Stimulated activated CD4-positive, alpha-beta T cell treated with anti-CD3 and anti-CD28 coated beads, Interleukin-1b, Interleukin-23, amount 100 ng/mL, for 24 hours (primary cell): ENCODE measurements at places on chromosomes 6 and 20.

DNA sequence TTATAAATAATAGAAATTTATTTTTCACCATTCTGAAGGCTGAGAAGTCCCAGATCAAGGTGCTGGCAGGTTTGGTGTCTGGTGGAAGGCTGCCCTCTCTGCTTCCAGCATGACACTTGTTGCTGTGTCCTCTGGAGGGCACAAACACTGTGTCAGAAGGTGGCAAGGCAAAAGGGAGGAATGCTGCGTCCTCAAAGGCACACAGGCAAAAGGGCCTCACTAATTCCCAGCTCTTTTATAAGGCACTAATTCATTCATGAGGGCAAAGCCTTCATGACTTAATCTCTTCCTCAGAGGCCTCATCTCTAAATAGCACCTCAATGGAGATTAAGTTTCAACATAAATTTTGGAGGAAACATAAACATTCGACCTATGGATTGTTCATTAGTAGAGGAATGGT, 209.5 kb upstream of the SMLR1 start:
- no peak for DNase-seq

DNA sequence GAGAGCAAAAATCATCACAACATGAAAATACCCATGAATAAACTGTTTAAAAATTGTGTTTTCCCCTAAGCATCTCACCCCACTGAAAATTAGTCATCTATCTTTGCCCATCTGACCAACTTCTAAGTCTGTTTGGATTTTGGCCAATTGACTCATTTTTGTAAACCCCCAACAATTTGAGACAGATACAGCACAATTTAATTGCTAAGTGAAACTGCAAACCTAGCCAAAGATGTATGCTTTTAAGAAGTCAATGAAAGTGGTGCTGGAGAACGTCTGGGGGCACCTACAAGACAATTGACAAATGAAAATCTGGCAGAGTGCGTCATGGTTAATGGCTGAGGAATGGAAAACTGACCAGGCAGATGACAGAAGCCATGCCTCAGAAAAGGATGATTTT, 30.9 kb upstream of the SLC24A3 start:
- no peak for DNase-seq

DNA sequence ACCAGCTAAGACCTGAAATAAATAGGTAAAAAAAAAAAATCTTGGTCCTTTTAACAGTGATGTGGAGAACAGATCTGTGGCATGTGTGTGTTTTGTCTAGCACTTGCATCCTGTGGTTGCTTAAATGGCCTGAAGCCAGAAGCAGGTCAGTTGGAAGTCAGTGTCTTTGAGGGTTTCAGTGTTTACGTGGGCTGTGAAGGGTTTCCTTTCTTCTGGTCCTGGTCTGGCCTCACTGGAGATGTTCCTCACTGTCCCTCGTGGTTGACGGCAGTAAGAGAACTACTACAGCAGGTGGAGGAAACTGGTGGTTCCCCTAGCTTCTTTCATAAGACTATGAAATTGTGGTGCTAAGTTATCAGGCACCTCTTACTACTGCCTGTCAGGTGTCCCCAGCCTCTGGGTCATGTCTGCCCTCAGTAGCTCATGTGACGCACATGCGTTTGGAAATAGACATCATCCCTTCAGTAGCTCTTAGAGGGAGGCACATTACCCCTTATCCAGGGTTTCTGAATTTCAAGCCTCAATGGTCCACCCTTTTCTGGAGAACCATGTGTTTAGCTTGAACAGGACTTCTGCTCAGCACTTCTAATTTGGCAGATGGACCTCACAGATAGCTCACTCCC, 59.4 kb upstream of the SCP2D1 start:
- no peak for DNase-seq

DNA sequence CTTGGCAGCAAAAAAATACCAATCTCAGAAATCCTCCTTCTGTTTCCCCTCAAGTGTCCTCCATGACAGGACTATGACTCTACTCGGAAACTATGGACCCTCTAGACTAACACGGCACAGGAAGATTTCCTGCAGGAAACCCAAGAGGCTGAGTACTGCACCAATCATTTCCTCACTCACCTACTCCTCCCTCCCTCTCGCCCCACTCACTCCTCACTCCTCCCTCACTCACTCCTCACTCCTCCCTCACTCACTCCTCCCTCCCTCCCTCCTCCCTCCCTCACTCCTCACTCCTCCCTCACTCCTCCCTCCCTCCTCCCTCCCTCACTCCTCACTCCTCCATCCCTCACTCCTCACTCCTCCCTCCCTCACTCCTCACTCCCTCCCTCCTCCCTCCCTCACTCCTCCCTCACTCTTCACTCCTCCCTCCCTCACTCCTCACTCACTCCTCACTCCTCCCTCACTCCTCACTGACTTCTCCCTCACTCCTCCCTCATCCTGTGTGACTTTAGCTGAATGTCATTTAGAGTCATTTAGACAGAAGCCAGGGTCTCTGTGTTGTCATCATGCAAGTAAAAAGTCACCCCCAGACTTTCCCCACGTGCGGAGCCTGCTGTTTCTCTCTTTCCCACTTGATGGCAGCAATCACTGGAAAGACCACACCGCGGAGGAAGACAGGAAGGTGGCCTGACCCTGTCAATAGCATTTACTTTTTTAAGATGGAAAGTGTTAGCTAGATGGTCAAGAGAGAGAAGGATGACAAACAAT, 226.8 kb upstream of the PDE10A start:
- no peak for DNase-seq

GRCh38 chr6:5995949-5996713, 10.6 kb downstream of the NRN1 start:
- DNase-seq: no peak

GRCh38 chr6:138545621-138545980, 46.3 kb upstream of the NHSL1 start:
- DNase-seq: no peak

- no peak for DNase-seq
Observed at GRCh38 chr6:28712982-28713381, 187.3 kb downstream of the GPX5 start.

DNA sequence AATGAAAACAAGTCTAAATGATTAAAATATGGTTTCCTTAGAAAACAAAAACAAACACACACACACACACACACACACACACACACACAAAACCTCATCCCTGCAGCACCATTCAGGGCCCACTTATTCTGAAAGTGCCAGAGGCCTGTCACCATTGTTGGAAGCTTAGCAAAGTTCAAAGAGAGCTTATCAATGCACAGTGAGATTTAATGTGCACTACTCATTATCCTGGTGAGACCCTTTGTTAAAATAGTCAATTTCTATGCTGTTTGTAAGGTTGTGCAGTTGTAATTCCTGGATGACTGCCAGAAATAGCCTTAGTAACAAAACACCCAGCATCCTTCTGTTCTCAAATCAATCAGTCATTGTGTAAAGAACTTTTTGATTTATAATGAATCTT, 482.9 kb downstream of the GRIK2 start:
- DNase-seq: no peak

GRCh38 chr20:17621229-17621968, 51.5 kb downstream of the DSTN start:
- DNase-seq: no peak

GRCh38 chr6:90915224-90915915, 328.5 kb upstream of the MAP3K7 start:
- DNase-seq: no peak

DNA sequence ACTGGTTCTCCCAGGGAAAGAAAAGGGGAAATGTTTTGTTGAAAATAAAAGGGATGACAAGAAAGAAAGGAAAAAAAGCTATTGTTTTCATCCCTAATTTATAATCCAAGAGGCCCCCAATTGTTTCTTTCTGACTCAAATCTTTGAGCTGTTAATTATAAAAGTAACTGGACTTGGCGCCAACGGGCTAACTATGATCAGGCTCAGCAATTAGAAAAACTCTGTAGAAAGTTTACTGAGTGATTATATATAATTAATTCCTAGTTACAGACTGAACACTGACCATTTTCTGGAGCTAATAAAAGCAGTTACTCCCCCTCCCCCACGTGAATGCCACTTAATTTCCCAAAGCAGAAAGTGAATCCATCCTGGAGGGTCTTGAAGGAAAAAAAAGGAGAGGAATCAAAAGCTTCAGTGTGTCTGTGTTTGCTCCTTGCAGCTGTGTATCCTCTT, 3.2 kb downstream of the ZMYND8 start:
- no peak for DNase-seq

DNA sequence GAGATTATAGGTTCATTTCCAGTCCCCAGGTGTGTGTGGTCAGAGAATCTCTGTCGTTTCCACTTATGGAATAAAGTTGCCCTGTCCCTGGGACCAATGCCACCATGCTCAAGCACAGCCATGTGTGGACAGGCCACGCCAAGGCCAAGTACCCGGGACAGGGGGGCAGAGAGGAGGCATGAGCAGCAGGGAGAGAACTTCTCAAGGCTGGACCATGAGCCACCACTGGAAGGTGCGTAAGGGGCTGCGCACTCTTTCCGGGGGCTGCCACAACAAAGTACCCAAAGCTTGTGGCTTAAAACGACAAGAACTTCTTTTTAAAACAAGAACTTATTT, 209.2 kb upstream of the KCNQ5 start:
- DNase-seq: no peak

DNA sequence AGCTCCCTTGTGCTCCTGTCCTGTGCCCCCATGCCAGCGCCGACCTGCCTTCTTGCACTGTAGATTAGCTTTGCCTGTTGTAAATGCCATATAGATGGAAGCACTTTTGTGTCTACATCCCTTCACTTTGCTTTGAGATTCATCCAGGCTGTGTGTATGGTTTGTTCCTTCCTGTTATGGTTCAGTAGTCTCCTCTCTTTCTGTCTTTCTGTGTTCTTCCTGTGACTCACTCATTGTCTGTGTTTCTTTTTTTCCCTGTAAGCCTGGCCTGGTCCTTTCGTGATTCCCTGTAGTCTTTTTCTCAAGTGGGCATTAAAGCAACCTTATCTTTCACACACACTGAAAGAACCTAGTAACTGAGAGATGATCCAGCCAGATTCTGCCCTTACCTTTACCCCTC, 66.6 kb downstream of the JARID2 start:
- no peak for DNase-seq

GRCh38 chr20:22789676-22790075, 205.3 kb upstream of the FOXA2 start:
- no peak for DNase-seq

GRCh38 chr20:41079066-41079465, 50.4 kb downstream of the TOP1 start:
- DNase-seq: no peak

- no peak for DNase-seq
Observed at GRCh38 chr20:47659904-47660601, 125.2 kb downstream of the SULF2 start.

DNA sequence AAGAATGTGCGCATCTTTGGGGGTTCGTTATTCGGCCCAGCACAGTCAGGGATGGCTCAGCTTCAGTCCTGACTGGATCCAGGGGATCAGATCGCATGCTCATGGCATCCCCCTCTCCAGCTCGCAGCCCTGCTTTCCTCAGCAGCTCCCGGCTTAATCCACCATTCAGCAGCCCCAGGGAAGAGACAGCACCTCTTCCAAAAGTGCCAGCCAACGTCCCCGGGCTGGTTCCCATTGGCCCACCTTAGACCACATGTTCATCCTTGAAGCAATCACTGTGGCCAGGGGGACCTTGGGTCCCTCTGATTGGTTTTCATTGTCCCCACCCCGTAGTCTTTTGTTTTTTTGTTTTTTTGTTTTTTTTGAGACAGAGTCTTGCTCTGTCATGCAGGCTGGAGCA, 188.7 kb downstream of the ZMYND8 start:
- DNase-seq: no peak

DNA sequence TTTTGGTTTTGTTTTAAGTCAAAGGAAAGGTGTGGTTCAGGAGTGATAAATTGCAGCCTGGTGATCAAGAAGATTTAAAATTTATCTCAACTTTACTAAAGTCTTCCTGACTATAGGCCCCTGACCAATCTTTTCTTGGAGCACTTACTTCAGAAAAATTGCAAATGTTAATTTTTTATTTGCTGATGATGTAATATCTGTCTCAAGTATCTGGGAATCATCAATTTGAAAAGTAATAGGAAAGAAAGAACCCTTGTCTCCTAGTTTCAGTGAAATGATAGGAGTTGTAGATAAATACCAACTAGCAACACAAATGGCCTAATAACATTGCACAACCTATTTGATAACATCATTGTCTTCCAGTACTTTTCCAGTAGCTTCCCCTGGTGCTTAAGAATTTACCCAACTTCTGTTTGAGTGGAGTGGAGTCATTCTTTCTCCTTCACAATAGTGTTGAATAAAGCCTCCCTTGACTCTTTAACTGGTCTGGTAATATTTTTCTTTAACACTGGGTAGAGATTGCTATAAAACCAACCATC, 648.3 kb upstream of the ADGRB3 start:
- DNase-seq: no peak

GRCh38 chr6:165117121-165117520, 192.3 kb downstream of the C6orf118 start:
- no peak for DNase-seq

GRCh38 chr6:52503851-52504781, 72.7 kb downstream of the TRAM2 start:
- no peak for DNase-seq

- no peak for DNase-seq
Observed at GRCh38 chr6:137122612-137123011, 50.8 kb downstream of the IL22RA2 start.

- DNase-seq: no peak
Observed at GRCh38 chr6:84072442-84072997, 38.9 kb downstream of the MRAP2 start.

DNA sequence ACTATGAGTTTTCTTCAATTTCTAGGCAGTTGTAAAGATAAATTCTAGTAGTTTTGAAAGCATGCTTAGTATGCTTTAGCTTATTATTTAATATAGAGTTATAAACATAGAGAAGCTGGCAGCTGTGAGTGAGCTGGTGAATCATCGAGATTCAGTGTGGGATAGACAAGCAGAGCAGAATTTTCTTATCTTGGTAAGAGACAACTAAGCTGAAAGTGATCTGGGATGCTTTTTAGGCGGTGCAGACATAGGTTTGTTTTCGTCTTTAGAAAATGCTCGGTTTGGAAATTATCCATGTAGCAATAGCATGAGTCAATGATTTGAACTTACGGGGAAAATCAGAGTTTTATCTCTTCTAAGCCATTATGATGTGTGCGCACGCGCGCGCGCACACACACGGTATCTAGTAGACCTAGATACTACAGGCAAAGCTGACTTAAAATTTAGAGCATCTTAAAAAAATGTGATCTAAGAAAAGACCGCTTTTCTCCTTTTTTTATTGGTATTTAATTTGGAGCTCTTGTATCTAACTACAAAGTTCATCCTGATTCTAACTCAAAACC, 128.3 kb upstream of the MAP3K7 start:
- no peak for DNase-seq

- no peak for DNase-seq
Observed at GRCh38 chr6:130610303-130610702, 216.9 kb upstream of the SMLR1 start.

- no peak for DNase-seq
Observed at GRCh38 chr6:170102038-170102437, 188.8 kb downstream of the DLL1 start.

GRCh38 chr6:118391086-118391485, 157.0 kb upstream of the PLN start:
- DNase-seq: no peak

GRCh38 chr6:43773050-43773979, 3.3 kb downstream of the VEGFA start:
- peak; percentile 22 for DNase-seq
